ENCODE measurements at places on chromosomes 4 and X. TPM values are rescaled to one million over a fixed set of nuclear protein-coding genes. Genes with fewer than 3 reads are reported as not detected.

The CLDN22 gene
- not detected for total RNA-seq

The GPR50 gene
- total RNA-seq: not detected

The VCX gene
- not detected for total RNA-seq

The VAMP7 gene
- 32.4 TPM for total RNA-seq

The TMEM150C gene
- 3.0 TPM for total RNA-seq

The OCIAD2 gene
- 426 TPM for total RNA-seq

The MSX1 gene
- 3.5 TPM for total RNA-seq

Measured in endothelial cell of coronary artery (primary cell).